ENCODE measurements at places on chromosomes 5 and 9.

GRCh38 chr5:12614608-12615007 lies 710.4 kb upstream of the CTNND2 start:
- no peak for DNase-seq

- peak; percentile 30 for DNase-seq
Measured at GRCh38 chr5:96687812-96688453, 25.8 kb downstream of the CAST start.

GRCh38 chr9:19927560-19927959 lies 138.7 kb upstream of the SLC24A2 start:
- no peak for DNase-seq

DNA sequence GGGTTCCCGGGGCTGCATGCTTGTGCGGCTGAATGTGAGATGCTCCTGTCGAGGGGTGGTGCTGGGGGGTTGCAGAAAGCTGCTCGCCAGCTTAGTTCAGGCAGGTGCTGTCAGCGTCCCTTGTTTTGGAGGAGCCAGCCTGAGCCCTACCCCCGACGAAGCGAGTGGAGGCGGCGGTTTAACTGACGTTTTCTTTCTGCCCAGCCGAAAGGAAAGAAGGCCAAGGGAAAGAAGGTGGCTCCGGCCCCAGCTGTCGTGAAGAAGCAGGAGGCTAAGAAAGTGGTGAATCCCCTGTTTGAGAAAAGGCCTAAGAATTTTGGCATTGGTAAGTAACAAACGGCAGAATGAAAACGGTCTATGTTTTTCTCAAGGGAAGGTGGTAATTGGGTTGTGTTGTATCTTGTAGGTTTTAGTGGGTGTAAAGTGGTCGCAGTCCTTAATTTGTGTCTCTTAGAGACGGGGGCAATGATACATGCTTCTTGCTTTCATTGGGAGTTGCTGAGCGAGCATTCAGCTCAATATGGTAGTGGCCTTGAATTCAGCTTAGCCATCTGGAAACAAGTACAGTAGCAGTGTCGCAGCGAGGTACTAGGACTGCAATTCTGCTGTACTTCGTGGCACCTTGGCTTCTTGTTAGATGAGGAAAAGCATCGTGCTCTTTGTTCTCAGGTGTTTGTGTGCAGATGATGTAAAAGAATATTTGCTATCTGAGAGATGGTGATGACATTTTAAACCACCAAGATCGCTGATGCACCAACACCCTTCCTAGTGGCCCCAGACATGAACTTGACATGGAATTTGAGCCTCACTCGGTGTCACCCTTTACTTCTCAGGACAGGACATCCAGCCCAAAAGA lies 928 bp downstream of the RPL7A start:
- DNase-seq: no peak

DNA sequence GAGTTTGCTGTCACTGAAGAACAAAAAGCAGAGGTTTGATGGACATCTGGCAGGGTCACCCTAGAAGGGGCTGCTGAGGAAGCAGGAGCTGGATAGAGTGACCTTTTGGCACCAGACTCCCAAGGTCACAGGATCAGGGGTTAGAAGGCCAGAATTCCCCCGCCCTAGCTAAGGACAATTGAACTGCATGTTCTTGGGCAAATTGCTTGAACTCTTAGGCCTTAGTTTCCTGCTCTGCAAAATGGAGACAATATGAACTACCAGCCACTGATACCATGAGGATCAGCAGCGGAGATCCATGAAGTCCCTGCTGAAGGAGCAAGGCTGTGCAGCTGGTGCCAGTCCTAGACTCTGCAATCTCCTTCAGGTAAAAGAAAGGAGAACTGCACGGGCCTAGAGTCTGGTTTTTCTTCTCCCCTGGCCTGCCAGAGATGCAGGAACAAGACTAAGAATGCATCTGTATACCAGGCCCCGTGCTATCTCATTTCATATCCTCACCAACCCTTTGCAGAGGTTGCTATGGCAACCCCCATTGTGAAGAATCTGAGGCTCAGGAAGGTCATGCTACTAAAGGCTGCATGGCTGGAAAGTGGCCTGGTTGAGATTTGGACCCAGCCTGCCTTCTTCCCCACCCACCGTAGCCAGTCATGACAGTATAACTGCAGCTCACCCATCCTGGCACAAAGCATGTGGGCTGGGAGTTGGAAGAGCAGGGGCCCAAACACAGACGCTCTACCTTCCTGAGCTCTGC lies 33.7 kb downstream of the CAMK2A start:
- peak; percentile 22 for DNase-seq

DNA sequence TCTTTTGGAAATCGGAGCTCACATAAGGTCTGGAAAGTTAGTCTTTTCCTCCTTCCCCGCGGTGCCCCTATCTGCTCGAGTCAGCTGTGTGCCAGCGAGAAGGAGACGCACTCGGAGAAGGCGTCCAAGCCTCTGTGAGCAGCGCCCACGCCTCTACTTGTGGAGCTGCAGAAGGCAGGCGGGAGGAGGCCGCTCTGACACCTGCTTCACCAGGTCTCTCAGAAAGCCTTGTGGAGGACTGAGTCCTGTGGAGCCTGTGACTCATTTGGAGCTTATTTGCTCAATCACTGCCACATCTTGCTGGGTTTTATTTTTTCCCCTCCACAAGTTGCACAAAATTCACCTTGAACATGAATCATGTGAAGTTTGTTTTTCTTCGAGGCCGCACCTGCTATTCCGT lies 117.5 kb downstream of the IRX2 start:
- DNase-seq: no peak

- no peak for DNase-seq
Measured at GRCh38 chr9:99785010-99785590, 36.6 kb upstream of the NR4A3 start.

DNA sequence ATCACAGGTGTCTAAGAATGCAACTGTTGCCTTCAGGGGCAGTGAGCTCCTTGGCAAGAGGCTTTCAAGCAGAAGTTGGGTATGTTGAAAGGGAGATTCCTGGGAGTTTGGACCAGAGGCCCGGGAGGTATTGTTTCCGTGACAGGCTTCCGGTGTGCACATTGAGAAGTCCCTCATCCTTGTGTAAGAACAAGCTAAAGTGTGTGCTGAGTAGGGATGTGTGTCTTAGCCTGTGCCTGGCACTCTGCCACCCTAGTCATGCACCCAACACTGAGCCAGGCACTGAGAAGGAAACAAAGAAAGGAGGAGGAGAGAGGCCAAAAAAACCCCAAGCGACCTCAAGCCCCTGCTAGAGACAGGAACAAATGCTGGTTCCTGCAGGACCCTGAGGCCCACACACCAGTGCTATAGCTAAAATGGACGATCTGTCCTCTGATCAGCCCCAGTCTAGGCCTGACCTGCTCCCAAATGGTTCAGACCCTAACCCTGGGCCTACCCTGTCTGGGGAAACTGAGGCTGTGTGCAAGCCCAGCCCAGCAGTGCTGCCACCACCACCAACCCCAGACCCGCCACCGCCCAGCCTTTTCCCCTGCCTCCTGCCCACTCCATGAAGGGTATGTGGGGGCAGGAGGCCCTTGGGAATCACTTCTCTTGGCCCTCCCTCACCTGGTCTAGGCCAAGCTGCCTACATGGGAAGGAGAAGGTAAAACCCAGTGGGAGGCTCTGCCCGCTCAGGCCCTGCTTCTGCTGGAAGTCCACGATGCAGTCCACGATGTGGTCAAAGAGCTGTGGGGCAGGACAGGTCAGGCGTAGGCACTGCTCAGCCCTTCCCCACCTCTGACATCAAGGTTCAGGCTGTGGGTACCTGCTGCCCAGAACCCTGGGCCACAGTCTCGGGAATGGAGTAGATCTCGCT lies 12.6 kb downstream of the HK3 start:
- no peak for DNase-seq

DNA sequence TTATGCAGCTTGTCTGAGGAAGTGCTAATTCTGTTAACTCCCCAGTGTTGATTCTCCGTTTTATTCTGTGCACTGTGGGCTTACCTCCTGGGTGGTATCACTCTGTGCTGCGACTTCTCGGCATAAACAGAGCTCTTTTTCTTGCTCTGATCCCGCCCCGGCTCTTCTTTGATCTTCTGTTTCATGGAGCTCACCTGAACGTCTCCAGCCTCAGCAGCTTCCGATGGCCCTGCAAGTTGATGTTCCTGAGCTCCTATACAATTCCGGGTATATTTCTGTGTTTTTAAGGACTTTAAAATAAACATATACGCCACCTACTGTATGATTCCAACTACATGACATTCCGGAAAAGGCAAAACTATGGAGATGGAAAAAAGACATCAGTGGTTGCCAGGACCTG lies 110.8 kb downstream of the TENT4A start:
- DNase-seq: no peak

GRCh38 chr5:58188262-58188651 lies 271.6 kb downstream of the PLK2 start:
- DNase-seq: no peak

- no peak for DNase-seq
Measured at GRCh38 chr5:65247594-65247993, 234.1 kb downstream of the ADAMTS6 start.

- DNase-seq: no peak
Measured at GRCh38 chr5:54234304-54234933, 76.0 kb downstream of the ARL15 start.

- DNase-seq: no peak
Measured at GRCh38 chr5:9782826-9783560, 152.8 kb upstream of the TAS2R1 start.

GRCh38 chr9:93205045-93205768 lies 21.3 kb downstream of the WNK2 start:
- peak; percentile 67 for DNase-seq

- no peak for DNase-seq
Measured at GRCh38 chr5:9194509-9194908, 351.4 kb downstream of the SEMA5A start.

GRCh38 chr9:3664044-3664443 lies 138.2 kb upstream of the RFX3 start:
- DNase-seq: no peak

Data from cerebellum (tissue), 4 donors.